PC-9 (cell line): ENCODE measurements at places on chromosomes 3 and 15. TPM values are rescaled to one million over a fixed set of nuclear protein-coding genes. Genes with fewer than 3 reads are reported as not detected.

Gene CFAP91
- 0.48 and 1.2 TPM in 2 replicates for total RNA-seq

Gene LRTM1
- total RNA-seq: not detected in 2 replicates

Gene PHC3
- 54.7 and 80.8 TPM in 2 replicates for total RNA-seq

Gene ACTR8
- total RNA-seq: 21.5 and 25.5 TPM in 2 replicates

Gene FETUB
- not detected in 2 replicates for total RNA-seq

Gene KLHL40
- not detected in 2 replicates for total RNA-seq

Gene GPX1
- 386 and 394 TPM in 2 replicates for total RNA-seq

DNA sequence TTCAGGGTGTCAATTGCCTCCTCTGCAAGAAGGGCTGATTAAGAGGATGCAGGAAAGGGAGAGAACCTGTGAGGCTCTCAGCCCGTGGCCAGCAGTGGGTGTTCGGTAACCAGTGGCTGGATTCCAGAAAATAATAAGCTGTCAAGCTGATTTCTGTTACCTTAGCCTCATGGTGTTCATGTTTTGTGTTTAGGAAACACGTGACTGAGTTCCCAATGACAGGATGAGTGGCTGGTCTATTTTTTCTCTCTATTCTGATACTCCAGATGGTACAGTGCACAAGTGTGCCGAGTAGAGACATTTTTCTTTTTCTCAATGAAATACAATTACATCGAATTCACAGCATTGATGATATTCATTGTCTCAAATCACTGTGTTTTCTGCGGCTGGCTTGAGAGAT, 43.6 kb downstream of the EDEM1 start:
- no peak for DNase-seq

DNA sequence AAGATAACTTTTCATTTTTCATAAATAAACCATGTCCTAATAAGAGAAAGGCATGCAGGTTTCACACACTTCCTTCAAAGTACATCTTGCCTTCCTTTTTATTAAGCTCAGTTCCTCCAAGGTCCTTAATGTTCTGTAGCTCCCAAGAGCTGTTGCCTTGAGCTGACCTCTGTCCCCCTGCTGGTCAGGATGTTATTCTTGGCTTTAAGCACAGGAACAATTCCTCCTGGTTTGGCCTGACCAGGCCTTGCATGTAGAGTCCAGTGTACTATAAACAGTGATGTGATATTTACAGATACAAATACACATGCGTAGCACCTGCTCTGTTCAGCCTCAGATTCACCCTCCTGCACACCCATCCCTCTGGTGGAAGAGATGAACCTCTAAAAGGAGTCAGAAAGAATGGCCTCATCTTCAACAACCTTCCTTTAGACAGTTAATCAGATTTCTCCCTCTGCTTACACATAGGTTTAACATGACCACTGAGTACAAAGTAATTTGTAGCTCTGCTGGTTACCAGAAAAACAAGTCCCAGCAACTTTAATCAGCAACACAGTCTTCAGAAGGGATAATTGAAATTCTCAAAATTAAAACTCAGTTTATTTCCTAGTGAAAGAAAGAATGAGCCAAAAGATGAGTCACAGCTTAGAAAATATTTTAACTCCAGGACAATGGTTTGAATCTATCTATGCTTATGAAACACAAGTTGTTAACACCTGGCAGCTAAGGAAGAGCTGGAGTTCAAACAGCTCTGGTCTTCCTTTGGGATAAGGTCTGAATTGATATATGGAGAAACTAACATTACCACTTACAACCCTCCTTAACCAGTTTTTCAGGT, 46.5 kb downstream of the PTPN9 start:
- peak; percentile 36 for DNase-seq

DNA sequence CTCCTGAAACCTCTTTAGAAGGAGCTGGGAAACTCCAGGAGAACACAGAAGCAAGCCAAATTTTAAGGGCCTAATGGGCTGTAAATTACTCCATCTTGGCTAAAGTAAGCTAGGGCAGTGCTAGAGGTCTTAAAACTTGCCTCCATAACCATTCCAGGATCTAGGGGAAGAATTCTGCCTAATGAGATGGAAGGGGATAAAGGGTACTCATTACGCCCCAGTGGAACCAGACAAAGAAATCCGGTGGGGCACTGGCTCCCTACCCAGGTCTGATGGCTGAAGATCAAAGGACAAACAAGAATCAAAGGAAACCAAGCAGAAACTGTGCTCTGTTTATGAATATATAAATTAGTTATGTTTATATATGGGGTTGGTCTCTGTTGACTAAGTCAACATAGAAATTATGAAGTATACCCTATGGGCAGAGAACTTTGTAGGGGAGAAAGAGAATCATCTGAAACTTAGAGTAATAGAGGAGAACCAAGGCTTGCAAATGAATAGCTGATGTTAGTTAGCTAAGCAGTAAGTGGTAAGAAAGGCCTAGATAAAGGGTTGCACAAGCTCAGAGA, 57.8 kb downstream of the NCEH1 start:
- DNase-seq: peak; percentile 83

DNA sequence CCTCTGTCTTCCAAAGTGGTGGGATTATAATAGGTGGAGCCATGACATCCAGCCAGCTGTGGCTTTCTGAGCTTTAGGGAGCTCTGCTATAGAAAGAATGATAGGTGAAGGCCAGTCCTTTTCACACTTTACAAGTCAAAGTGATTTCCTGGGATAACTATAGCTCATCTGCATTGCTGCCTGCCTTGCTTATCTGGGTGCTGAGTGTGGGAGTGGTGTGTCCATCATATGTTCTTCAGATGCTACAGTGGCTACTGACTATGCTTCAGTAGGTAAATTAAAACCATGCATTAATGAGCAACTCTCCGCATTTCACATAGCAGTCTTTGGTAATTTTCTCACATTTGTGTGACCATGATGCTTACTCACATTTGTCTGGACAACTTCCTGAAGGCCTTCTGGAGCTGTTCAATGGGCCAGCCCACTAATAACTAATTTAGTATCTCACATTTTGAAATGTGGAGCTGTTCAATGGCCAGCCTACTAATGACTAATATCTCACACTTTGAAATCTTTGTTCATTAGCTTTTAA, 23.4 kb downstream of the RHOA start:
- no peak for DNase-seq

GRCh38 chr15:58453931-58454793, 22.4 kb downstream of the LIPC start:
- no peak for DNase-seq

GRCh38 chr3:65632414-65632813, 406.3 kb downstream of the MAGI1 start:
- DNase-seq: no peak

DNA sequence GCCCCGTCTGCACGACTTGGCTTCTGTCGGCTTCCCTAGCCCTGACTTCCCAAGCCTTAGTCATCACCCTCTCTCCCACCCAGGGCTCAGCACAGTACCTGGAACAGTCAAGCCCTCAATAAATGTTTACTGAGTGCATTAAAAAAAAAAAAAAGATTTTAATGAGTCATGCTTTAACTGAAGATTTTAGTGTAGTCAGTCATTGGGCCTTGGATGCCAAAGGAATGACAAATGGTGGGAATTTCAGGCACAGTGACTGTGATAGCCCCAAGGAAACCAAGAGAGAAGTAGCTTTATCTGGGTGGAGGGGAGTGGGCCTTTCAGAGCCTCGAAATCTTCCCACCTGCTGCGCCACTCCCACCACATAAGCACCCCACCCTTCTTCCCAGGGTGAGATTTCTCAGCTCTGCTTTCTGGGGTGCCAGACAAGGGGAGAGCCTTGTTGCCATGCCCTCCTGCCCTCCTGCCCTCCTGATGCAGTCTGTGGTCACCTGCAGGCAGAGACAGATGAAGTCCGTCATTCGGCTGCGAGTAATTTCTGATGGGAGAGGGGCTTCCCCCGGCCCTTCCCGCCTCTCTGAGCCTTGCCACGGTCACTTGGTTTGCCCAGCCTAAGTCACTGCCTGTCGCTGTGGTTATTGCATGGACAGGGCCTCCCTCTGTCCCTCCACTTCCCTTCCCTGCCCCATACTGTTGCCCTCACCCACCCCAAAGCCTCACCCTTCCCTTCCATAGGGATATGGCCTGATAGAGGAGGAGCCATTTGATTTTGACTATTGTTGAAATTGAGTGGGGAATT, 41.8 kb downstream of the SMAD3 start:
- peak; percentile 97 for DNase-seq

- no peak for DNase-seq
These were observed 39.2 kb upstream of the SPSB4 start for GRCh38 chr3:141011997-141012262.

DNA sequence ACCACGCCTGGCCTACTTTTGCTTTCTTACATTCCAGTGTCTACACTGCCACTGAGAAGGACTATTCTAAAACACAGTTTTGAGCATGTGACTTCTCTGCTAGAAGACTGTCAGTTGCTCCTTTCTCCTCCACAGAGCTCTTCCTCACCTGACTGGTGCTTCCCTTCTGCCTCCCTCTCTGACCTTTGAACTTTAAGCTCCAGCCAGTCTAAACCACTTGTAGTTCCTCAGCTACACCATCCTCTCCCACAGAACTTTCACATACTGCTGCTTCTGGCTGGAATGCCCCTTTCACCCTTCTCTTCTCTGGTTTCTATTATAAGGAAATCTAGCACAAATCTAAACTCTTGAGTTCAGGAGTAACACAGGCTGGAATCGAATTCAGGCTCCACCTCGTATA, 9.1 kb downstream of the NCEH1 start:
- no peak for DNase-seq

DNA sequence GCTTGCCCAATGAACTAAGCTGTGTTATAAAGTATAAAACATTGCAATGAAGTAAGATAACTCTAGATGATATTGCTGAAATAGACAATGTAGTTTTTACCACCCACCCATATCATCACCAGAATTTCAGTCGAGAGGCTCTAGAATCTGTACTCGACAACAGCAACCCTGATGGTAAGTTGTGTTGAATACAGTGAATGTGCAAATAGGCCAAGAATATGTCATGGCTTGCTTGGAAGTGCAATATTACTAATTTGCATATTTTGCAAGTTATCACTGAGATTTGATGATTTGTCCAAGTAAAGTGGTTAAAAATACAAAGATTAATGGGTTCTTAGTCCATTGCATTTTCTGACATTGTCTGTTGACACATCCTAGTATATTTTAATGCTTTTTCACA, 90.6 kb upstream of the TUSC7 start:
- no peak for DNase-seq

DNA sequence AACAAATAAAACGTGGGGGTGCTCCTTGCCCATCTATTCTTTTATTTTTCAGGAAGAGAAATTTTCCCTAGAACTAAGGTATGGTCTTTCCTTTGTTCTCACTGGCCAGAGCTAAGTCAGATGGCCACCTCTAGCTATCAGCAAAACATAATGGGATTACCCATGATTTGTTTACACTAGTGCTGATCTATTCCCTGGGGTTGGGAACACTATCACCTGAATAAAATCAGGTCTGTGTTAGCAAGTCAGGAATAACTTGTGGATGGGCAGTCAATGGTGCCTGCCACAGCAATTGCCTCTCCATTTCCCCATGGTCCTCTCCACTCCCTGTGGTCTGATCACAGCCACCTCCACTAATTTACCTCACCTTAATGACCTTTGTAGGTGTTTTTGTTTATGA, 181.7 kb upstream of the CADPS start:
- DNase-seq: no peak

- DNase-seq: no peak
These were observed 2.3 kb downstream of the THOC7 start for GRCh38 chr3:63861306-63861705.

- peak; percentile 57 for DNase-seq
These were observed 197.6 kb upstream of the CFAP20DC start for GRCh38 chr3:59247402-59247841.

DNA sequence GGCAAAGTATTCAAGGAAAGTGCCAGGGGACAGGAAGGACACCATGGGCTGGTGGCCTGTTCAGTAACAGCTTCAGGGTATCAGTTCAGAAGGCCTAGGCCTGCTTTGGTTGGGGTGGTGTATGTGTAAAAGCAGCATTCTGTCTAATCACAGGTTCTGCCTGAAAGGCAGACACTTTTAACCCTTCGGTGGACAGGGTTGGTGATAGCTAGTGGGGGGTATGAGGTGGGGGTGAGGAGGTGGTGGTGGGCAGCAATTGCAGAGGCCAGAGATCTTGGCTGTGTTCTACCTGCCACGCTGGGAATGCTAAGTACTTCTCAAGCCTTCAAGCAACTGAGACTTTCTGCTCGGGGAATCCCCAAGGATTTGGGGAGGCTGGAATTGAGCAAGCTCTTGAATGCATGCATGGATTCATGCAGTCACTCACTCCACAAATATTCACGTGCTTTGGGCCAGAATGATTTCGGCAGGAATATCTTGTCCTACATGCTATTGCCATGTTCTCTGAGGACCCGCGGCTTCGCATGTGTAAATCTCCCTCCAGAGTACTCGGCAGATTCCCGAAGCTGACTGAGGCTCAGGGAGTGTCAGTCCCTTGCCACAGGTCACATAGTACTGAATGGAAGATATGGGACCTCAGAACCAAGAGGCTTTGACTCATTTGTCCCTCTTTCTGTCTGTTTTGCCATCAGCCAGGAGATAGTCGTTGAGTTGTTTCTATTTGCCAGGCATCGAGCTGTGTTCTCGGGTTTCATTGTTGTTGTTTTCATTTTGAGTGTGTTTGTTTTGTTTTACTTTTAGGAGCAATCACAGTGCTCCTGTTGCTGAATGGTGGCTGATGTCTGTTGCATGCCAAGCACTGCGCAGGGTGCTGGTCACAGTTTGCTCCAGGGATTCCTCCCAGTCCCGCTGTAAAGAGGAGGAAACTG, 65.5 kb downstream of the SMAD3 start:
- DNase-seq: no peak
